Muscle of leg (tissue), 16 donors: ENCODE measurements at places on chromosomes 2 and 18. TPM values are rescaled to one million over a fixed set of nuclear protein-coding genes. Genes with fewer than 3 reads are reported as not detected.

DNA sequence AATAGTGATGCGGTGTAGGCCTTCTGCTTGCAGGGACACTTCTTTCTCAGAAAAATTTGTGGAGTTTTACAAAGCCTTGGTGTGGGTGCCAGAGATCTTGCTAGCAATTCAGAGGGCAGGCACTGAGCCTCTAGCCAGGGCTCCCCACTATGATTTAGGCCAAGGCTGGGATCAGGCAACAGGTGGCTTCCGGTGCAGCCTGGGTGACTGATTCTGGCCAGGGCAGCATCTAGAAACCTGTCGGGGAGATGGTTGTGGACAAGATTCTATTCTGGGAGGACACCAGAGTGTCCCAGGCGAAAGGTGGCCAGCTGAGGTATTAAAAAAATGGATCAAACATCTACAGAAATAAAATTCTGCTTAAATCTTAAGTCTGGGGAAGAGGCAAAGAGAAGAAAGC lies 21.5 kb upstream of the TNP1 start:
- DNase-seq, result no peak

GRCh38 chr2:32534831-32535230 lies 93.0 kb upstream of the TTC27 start:
- no peak for DNase-seq

GRCh38 chr18:35580701-35581539 lies 620 bp upstream of the GALNT1 start:
- peak; percentile 88 for DNase-seq

Gene IL1RL2
- 0.27 TPM for total RNA-seq

- peak; percentile 92 for DNase-seq
Observed at GRCh38 chr18:61596296-61596695, 263.1 kb downstream of the CDH20 start.

- peak; percentile 56 for DNase-seq
Observed at GRCh38 chr2:172096626-172097547, 5.8 kb downstream of the DLX2 start.
